NCI-H2107 (cell line): ENCODE measurements at places on chromosomes 3 and 15.

DNA sequence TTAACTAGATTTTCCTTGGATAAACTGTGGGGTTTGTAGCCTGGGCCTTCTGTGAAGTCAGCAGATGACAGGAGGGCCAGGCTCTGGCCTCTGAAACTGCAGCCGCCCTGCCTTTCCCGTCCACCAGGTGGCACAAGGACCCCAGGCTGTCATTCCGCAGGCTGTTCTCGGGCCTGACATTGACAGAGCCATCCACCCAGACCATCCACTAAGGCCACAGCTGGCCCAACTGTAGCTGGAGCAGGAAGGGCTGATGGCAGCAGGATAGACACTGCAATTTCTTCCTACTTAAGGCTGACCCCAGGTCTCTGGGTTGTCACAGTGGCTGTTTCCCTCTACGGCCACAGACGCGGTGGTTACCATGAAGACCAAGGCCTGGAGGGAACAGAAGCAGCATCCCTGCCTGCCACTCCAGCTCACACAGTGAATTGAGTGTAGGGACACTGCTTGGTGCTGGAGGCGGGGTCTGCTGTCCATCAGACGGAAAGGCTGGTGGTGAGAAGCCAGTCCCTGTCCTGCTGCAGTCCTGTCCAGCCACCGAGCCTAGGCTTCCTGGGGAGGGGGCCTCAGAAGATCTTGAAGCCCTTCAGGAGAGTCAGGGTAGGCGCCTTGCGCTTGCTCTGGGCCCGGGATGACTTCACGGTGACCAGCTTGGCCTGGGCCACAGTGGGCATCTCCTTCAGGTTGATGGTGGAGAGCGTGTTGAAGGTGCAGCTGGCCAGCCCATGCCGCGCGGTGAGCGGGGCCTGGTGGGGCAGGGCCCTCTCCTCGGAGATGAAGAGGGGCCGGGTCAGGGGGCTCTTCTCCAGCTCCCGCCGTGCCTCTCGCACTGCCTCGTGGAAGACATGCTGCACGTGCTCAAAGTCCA, 9.4 kb downstream of the SLC51B start:
- peak; percentile 15 for DNase-seq

GRCh38 chr3:168620854-168621253, 525.1 kb upstream of the GOLIM4 start:
- peak; percentile 27 for DNase-seq

- DNase-seq = no peak
Measured at GRCh38 chr15:42876224-42876623, 44.4 kb downstream of the TTBK2 start.

DNA sequence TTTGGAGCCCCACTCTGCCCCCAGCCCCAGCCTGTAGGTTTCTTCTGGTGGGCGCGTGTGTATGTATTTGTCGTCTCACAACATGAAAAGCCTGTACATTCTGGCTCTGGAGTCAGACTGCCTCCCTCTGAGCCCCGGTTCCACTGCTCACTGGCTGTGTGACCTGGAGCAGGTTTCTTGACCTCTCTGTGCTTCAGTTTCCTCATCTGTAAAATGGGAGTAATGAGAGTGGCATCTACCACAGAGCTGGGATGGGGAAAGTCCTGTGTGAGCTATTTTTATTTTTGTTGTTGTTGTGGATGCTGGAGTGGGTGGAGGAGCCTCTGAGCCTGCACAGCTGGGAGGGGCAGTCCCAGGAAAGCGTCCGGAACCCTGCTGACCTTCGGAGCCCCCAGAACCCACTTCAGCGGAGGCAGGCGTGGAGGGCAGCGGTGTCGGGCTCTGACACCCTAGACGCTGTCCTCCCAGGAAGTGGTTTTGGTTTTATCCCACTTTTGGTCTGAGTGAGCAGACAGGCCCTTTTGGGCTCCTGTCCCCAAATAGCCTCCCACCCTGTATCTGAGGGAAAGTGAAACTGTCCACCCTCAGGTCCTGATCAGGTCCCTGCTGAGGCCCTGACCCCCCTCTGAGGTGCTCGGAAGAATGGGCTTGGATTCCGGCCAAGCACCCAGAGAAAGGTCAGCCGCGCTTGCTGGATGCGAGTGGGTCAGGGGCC, 103.5 kb downstream of the CHSY1 start:
- DNase-seq = no peak

- DNase-seq = no peak
Measured at GRCh38 chr3:56133423-56133822, 334.8 kb downstream of the ERC2 start.

DNA sequence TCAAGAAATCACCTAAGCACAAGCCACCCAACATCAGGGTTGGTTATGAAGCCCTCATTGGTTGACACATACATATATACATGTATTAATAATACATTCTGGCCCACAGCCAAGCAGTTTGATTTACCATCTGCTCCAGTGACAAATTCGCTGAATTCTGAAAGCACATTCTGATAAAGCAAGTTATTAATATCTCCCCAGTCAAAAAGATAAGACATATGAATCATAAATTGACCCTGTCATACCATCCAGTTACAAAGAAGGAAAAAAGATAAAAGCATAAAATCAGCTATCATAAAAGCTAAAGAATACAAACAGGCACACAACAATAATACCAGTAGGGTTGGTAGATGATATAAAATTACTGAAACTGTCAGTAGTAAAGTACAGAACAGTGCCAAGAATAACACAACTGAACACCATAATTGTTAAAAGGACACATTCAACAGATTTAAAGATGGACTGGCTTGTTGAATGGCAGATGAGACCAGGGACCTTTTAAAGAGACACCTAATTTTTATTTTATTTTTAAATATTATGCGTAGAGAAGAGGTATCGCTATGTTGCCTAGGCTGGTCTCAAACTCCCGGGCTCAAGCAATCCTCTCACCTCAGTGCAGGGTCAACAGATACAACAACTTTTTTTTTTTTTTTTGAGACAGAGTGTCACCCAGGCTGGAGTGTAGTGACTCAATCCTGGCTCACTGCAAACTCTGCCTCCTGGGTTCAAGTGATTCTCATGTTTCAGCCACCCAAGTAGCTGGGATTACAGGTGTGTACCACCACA, 7.7 kb downstream of the SNX4 start:
- no peak for DNase-seq

DNA sequence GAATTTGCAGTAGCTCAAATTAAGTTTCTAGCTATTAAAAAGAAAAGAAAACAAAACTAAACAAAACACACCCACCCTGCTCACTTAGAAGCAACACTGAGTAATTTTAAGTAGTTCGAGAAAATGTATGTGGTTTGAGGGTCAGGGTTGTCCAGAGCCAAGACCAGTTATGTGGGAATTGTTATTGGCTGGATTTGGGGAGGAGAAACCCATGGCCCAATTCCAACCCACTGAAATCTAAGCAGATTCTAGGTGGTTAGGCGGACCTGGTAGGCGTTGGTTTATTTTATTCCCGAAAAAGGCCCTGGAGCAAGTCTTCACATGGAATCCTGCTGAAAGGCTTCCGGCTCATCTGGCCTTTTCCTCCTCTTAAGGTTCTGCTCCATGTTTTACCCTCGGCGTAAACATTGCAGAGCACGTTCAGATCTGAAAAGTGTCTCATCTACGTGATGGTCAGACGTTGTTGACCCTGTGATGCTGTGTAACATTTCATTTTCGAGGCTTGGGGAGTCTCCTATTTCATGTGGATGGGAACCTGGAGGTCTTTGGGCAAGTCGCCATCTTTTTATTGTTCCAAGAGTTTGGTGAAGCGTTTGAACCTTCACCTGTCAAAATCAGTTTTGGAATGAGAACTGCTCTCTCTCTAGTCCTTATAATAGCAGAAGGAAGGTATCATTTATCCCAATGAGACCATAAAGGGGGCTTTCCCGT, 64.0 kb downstream of the FLNB start:
- no peak for DNase-seq

- no peak for DNase-seq
Measured at GRCh38 chr3:194961149-194961548, 275.5 kb downstream of the FAM43A start.

- no peak for DNase-seq
Measured at GRCh38 chr3:33170531-33170930, 48.1 kb downstream of the SUSD5 start.

GRCh38 chr15:74228723-74229081, 7.4 kb upstream of the CCDC33 start:
- no peak for DNase-seq

DNA sequence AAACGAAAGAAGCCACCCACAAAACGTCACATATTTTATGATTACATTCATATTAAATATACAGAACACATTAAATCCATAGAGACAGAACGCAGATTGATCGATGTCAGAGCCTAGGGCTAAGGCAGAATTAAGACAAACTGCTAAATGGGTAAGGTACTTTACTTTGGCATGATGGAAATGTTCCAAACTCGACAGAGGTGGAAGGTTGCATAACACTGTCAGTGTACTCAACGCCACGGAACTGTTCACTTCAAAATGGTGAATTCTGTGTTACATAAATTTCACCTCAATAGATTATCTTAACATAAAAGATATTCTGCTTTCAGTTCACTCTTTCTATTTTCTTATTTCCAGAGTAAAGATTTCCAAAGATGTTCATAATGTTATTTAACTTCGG, 158.4 kb downstream of the TBC1D5 start:
- DNase-seq = no peak

GRCh38 chr15:68510558-68510957, 68.2 kb upstream of the CORO2B start:
- DNase-seq = no peak

- DNase-seq = no peak
Measured at GRCh38 chr15:86557018-86557550, 477.4 kb downstream of the AGBL1 start.

GRCh38 chr3:112013784-112014143, 15.0 kb downstream of the TAGLN3 start:
- DNase-seq = no peak

DNA sequence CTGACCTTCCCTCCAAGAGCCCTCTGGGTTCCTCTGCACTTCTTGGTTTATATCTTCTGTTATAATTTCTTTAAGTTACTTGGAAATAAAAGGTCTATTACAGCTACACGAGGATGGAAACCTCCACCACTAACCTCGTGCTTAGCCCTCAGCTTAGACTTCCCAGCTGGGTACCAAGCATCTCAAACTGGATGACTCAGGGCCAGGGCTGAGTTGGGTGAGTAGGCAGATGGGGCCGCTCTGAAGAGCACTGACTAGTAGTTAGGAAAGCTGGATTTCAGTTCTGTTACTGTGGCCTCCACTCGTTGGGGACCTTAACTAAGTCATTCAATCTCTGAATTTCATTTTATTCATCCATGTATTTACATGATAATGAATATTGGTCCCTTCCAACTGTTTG, 1036.6 kb downstream of the IGSF11 start:
- DNase-seq = no peak

DNA sequence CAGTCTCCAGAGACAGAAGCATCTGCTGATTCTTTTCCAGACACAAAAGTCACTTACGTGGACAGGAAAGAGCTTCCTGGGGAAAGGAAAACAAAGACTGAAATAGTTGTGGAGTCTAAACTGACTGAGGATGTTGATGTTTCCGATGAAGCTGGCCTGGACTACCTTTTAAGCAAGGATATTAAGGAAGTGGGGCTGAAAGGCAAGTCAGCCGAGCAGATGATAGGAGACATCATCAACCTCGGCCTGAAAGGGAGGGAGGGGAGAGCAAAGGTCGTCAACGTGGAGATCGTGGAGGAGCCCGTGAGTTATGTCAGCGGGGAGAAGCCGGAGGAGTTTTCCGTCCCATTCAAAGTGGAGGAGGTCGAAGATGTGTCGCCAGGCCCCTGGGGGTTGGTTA, 25.4 kb downstream of the SYNM start:
- DNase-seq = no peak

- no peak for DNase-seq
Measured at GRCh38 chr3:52704611-52705437, 767 bp downstream of the GLT8D1 start.

GRCh38 chr3:56118968-56119367, 349.3 kb downstream of the ERC2 start:
- DNase-seq = no peak

- no peak for DNase-seq
Measured at GRCh38 chr15:63922261-63922904, 88.6 kb upstream of the HERC1 start.

- DNase-seq = no peak
Measured at GRCh38 chr3:58144478-58145325, 66.1 kb downstream of the DNASE1L3 start.

DNA sequence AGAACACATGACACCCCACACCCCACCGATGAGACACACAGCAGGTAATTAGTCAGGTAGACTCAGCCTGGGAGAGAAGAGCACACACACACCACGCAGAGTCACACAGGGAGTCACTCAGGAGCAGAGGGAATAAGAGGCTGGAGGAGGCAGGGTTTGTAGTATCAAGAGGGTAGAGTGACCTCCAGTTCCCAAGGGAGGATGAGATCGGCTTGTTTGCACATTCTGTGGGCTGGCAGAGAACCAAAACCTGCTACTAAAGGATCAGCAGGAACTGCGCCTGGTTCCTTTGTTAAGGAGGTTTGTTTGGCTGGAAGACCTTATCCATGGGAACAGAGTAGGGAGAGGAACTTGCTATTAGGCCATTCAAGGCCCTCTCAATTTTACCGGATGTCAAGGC, 281.4 kb upstream of the SLCO3A1 start:
- DNase-seq = peak; percentile 93

DNA sequence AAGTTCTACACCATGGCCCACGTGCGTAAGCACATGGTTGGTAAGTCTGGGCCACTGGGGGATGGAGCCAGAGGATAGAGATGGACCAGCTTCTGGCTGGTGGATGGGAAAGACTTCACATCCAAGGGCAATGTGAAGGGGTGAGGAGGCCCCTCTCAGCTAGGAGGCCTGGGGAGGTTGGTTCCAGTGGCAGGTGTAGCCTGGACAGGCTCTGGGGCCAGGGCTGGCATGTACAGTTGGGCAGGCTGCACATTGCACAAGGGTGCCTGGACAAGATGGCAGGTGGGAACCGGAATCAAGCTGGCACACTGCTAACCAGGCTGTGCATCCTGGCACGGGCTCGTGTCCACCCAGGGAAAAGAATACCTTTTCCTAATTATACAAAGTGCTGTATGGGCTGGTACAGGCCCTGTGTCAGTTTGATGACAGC, 8.1 kb downstream of the ZBTB47 start:
- DNase-seq = no peak

GRCh38 chr3:123688241-123688747, 103.4 kb upstream of the HACD2 start:
- no peak for DNase-seq

DNA sequence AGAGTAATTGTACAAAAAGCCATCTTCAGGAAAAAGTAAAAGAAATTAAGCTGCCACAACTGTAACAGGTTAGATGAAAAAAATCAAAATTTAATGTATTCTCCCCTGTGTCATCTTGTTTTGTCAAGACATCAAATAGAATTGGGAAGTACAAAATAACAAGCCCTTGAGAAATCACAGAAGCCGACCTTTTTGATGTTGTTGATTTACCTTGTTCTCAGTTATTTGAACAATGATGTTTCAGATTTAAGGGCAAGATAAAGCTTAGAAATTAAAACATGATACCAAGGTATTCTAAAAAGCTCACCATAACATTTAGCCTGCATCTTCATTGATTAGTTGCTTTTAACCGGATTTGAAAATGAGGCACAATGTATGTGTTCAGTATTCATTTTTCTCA, 523.0 kb downstream of the FOXP1 start:
- DNase-seq = no peak

GRCh38 chr3:157356541-157356940, 80.1 kb upstream of the PTX3 start:
- DNase-seq = no peak
